ENCODE measurements at places on chromosomes 6 and 20.

DNA sequence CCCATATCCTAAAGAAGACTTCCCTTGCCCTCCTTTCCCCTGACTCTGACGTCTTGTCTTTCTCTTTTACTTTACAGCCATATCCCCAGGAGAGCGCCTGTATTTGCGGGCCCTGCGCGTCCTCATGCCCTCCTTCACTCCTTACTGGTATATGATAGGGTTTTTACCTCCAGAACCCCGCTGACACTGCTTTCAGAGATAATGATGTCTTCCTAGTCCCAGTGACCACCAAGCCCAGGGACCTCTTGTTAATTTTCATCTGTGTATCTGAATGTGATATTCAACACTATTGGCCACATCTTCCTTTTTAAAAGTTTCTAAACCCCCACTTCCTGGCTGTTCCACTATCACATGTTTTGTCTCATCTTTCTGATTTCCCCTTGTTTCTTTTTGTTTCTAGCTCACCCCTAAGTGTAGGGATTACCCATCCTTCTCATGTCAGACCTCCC lies 102.0 kb downstream of the HIVEP1 start:
- DNase-seq = no peak

DNA sequence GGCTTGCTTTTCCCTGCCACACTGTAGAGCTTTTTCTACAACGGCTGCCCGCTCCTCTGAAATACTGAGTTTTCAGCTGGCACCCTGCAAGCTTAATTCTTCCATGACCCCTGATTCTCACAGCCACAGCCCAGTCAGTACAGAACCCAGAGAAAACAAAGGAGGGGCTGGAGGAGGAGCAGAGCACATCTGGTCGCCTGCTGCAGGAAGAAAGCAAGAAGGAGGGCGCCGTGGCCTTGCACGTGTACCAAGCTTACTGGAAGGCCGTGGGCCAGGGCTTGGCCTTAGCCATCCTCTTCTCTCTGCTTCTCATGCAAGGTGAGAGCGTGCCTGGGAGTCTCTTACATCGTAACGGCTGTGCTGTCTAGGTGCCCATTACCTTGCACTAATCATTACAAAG lies 11.3 kb downstream of the DLK2 start:
- DNase-seq = peak; percentile 14

GRCh38 chr6:124797224-124797623 lies 165.0 kb upstream of the RNF217 start:
- no peak for DNase-seq

DNA sequence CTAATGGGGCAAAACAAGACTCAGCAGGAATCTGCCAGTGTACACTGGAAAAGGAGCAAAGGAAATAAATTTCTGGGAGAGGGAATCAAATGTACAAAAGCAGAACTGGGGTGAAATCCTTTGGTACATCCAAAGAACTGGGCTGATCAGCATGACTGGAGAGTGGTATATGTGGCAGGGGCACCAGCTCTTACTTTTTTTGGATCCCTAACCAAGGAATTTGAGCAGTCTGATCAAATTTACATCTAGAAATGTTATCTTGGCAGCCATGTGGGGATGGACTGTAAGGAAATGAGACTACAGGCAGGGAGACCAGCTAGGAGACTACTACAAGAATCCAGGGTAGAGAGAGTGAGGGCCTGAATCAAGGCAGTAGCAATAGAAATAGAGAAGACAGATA lies 1.2 kb upstream of the ZSCAN31 start:
- no peak for DNase-seq

DNA sequence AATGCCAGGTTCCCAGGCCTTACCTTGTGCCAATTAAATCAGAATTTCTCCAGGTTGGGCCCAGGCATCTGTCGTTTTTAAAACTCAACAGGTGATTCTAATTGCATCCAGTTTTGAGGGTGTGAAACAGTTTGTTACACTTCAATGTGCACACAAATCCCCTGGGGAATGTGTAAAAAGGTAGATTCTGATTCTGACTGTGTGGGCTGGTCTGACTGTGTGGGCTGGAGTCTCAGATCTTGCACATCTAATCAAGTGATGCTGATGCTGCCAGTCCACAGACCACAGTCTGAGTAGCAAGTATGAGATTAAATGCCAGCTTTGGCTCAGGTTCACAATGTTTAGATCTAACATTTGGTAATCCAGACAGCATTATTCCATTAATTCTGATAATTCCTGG lies 12.5 kb upstream of the ETV7 start:
- no peak for DNase-seq

DNA sequence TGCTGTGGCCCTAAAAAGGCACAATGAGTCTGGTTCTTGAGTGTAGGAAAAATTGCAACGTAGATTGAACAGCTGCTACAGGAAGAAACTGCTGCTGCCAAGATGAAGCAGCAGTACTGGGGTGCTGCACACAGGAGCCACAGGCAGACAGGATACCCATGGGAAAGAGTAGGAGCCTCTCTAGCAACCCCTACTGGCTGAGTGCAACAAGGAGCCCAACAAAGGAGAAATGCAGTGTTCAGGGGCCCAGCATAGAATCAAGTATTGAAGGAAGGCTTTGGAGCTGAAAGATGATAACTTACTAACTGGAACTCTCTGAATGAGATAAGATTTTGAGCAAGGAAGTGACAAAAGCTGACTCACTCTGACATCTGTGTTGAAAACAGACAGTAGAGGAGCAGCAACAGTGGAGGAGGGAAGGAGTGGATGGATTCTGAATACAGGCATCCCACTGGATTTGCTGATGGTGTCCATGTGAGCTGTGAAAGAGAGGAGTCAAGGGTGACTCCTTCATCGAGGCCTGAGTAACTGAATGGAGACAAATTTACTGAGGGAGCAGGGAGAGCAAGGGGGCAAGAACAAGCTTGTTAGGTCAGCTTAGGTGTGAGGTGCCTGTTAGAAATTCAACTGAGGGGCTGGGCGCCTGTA lies 534.7 kb upstream of the JARID2 start:
- peak; percentile 38 for DNase-seq

DNA sequence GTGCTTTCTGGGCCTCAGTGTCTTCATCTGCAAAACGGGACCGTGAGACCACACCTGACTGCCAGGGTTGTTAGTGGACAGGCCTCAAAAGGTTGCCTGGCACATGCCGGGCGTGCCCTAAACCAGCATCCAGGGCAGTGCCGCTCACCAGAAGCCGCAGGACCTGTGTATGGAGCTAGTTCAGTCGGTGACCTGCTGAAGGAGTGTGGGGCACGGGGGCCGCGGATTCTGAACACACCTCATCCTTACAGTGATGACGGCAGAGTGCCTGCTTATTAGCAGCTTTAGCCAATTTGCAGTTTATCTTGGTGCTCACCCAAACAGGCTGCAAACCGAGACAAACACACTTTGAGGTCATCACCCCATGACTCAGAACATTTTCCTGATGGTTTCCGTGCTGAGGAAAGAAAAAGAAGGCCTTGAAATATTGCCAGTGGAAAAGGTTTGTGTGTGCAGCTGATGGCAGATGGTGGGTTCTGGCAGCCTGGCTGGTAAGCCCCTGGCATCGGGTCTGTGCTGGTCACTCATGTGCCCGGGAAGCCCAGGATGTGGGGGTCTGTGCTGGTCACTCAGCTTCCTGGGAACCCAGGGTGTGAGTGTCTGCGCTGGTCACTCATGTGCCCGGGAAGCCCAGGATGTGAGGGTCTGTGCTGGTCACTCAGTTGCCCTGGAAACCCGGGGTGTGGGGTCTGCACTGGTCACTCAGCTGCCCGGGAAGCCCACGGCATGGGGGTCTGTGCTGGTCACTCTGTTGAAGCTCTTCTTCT lies 153.8 kb downstream of the ERMARD start:
- peak; percentile 34 for DNase-seq

DNA sequence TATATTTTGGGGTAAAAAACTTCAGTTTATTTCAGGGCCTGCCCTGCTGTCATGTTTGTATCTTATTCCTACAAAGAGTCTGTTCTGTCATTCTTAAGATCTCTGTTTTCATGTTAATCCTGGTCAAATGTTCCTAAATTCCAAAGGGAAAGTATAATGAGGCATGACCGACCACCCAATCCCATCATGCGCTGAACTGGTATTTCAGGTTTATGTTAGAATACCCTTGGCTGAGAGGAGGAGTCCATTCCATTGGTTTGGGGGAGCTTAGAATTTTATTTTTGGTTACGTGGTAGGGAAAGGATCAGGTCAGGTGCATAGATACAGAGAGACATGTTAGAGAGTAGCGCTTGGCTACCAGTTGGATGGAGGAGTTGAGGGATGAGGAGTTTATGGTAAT lies 25.7 kb downstream of the CFAP61 start:
- DNase-seq = no peak

GRCh38 chr6:34439442-34439841 lies 13.6 kb upstream of the RPS10 start:
- DNase-seq = no peak

GRCh38 chr6:156864557-156864956 lies 87.4 kb downstream of the ARID1B start:
- DNase-seq = no peak

DNA sequence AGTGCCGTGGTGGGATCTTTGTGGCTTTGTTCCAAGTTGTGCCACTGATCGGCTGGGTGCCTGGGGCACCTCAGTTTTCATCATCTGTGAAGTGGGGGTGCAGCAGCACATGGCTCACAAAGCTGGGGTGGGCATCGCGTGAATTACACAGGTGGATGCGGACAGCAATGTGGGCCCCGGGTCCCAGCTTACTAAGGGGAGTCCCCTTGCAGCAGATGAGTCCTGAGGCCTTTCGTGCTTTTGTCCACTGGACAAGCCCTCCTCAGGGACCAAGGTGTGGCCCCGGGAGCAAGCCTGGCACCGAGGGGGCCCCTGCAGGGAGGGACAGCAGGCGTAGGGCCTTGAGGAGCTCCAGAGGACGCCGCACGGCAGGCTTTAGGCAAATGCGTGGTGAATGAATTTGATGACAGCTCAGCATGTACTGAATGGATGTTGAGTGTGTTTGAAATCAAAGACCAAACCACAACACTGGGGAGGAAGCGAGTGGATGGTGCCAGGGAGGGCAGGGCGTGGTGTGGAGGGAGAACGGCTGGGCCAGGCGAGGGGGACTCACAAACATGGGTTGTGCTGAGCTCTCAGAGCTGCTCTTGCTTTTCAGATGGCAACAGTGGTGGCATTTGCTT lies 53.2 kb downstream of the IRF4 start:
- DNase-seq = no peak

DNA sequence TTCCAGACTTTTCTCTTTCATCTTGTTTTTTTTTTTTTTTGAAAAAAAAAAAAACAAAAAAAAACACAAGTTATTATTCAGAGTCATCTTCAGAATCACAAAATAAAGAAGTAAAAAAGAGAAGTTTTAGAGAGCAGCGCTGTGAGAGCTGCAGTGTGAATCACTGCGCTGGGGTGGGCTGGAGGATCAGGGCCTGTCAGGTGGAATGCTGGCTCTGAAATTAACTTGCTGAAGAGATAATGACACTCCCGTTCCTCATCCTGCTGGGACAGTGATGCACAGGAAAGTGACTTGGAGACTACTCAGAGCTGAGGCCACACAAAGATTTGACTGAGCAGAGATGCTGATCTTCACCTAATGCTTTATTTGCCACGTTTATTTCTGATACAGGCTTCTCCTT lies 42.7 kb upstream of the CLDN20 start:
- DNase-seq = no peak

GRCh38 chr20:19291024-19291817 lies 78.8 kb downstream of the SLC24A3 start:
- no peak for DNase-seq

DNA sequence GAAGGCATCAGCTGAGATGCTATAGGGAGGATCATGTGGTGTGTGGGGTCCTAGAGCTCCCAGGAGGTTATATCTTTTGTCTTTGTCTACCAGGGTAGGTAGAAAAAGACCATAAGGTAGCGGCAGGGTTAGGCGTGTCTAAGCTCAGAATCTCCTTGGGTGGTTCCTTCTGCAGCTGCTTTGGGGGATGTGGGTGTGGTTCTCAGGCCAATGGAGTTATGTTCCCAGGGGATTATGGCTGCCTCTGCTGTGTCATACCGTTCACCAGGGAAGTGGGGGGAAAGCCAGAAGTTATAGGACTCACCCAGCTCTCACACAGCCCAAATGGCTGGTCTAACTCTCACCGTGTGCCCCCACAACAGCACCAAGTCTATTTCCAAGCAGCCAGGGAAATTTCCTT lies 107.4 kb upstream of the ADGRB3 start:
- no peak for DNase-seq

GRCh38 chr6:70303034-70303525 lies at the start of gene COL9A1:
Gene COL9A1 (minus strand): TSS chr6:70303084. CDS start chr6:70302924, 160 bp downstream.
- DNase-seq = no peak

Data from fibroblast of gingiva (primary cell).